Astrocyte of the spinal cord (primary cell): ENCODE measurements at places on chromosomes 1 and 21.

- DNase-seq = peak; percentile 64
Measured at GRCh38 chr1:201295861-201296260, 12.6 kb downstream of the PKP1 start.

GRCh38 chr21:38468989-38469388 lies 29.3 kb downstream of the ERG start:
- no peak for DNase-seq

GRCh38 chr1:36156329-36157114 lies 562 bp downstream of the MAP7D1 start:
- DNase-seq = peak; percentile 56

- no peak for DNase-seq
Measured at GRCh38 chr1:115797486-115797885, 29.0 kb upstream of the CASQ2 start.

- DNase-seq = no peak
Measured at GRCh38 chr1:201396861-201397464, 2.2 kb downstream of the LAD1 start.

GRCh38 chr1:228256626-228257375 lies 49.0 kb downstream of the OBSCN start:
- DNase-seq = no peak

DNA sequence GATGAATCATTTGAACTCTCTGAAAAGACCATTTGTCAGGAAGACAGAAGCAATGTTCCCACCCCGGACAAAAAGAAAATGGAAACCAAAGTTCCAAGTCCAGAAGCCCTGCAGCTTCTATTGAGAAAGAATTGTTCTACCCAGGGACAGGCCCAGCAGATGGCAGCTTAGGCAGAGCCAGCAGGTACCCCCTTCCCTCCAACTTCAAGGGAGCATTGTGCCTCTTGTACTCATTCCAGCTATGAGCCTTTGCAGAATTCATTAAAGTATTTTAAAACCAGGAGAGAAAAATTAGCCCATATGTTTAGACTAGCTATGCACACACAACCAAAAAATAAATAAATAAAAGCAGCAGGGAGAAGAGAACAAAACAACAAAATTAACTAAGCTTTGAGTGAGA lies 85.2 kb upstream of the KCND3 start:
- no peak for DNase-seq
